Progenitor cell of endocrine pancreas (in vitro differentiated cells): ENCODE measurements at places on chromosomes 4 and X. TPM values are rescaled to one million over a fixed set of nuclear protein-coding genes. Genes with fewer than 3 reads are reported as not detected.

Gene WAS
- 0.62 and 1.2 TPM in 2 replicates for total RNA-seq

Gene FOXR2
- total RNA-seq = not detected in 2 replicates

Gene AGA
- 17.2 and 20.5 TPM in 2 replicates for total RNA-seq

Gene UTP3
- total RNA-seq = 25.5 and 27.7 TPM in 2 replicates

Gene IL2RG
- 0.16 and 0.41 TPM in 2 replicates for total RNA-seq
